ENCODE measurements at places on chromosomes 1 and 21.
A peak's percentile ranks its signal among the peaks of the same experiment; 100 is the strongest.

DNA sequence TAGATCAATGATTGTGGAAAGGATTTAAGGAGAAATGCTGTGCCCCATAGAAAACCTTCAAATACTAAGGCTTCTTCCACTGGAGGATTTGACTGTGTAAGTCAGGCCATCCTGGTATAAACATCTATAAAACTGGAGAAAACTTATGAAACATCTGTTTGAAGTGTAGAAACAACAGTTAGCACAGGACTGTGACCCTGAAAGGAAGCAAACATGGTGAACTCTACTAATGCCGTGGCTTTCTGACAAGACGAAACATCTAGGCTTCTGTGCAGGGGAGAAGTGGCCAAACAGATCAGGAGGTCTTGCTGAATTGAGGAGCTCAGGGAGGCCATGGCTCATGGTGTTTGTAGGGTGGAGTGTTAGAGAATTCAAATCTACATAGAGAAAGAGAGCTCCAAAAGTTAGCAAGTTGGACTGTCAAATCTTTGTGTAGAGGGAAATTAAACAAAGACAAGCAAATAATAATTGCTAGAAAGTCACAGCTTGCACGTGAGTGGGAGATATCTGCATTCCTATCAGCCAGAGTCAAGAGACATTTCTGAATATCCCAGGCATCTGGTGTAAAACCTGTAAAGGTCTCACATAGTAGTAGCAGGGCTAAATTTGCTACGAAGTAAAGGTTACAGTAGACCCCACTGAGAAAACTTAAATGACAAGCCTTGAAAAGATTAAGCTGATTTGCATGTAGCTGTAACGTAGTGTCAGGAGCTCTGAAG is 566.8 kb upstream of the B3GALT2 start:
- DNase-seq, result no peak

- DNase-seq, result no peak
Measured at GRCh38 chr1:163084330-163084729, 15.2 kb downstream of the RGS4 start.

- no peak for DNase-seq
Measured at GRCh38 chr21:34074283-34075090, 1.1 kb downstream of the MRPS6 start.

DNA sequence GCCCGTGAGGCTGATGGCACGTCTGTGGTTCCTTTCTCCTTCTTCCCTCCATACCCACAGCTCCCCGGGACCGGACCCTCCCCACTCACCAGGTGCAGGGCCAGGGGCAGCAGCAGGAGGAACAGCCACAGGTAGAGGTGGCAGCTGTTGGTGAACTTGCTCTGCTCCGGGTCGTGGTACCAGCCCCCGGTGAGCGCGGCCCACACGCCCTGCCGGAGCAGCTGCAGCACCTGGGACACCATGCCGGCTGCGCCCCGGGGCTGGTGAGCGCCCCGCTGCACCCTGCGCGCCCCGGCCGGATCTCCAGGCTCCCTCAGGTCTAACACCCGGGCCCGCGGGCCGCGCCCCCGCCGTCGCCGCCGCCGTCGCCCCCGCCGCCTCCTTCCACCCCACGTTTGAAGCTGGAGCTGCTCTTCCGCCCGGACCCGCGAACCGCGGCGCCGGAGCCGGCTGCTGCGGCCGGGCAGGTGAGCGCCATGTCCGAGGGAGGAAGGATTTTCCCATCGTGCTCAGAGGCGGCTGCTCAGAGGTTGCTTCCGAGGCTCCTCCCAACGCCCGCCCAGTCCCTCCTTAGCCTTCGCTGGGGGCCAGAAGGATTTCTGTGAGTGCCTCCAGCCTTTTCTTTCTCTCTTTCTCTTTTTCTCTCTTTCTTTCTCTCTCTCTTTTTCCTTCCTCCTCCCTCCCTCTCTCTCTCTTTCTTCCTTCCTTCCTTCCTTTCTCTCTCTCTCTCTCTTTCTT is at the start of gene PCNX2:
Gene PCNX2, minus strand, starts transcription at position 489 of the 738 bp plus-strand sequence. Its CDS starts 247 bp downstream, at position 242.
- DNase-seq, result peak; percentile 64

DNA sequence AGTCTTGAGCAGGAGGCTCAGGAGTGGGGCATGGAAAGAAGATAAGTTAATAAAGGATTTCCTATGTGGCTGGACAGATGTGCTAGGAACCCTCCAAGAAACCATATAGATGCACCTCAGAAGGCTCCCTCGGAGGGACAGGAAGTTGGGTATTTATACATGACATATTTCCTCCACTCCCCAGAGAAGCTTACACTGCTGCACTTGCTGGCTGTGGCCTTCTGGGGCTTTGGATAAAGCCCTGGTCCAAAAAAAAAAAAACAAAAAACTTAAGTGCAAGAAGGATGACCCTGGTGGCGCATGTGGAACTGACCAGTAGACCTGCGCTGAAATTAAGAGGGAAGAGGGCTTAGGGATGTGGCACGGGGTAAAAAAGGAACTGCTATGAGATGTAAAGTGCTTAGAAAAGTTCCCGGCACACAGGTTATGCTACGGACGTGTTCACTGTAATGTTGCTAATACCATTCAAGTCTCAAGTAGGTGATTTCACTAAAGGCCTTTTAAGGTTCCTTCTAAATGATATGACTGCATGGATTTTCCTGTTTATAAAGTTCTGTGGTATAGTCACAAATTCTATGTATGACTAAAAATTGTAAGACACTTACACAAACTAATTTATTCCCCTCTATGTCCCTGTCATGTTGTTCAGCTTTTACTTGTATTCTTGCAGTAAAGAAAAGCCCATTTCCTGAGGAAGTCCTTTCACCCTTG is 253.6 kb downstream of the HMCN1 start:
- no peak for DNase-seq

DNA sequence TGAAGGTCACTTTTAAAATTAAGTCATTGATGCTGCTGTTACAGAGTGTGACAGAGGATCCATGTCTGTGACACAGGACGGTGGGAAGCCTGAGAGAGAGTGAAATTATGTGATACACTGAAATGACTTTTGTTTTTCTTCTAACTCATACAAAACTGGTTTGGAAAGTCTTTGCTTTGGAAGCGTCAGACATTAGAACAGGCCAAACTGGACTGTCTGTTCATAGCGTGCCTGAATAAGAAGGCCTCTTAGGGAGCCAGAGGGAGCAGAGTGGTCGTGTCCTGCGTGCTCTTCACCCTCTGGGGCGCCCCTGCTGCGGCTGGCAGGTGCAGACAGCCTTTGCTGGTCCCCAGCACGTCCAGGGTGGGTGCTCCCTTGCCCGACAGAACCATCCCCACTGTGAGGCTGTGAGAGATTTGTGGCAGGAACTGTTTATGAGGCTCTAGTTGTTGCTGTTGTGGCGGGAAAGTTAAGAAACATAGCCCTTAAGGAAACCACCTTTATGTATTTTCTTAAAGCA is 19.7 kb upstream of the PGD start:
- no peak for DNase-seq

- DNase-seq, result no peak
Measured at GRCh38 chr21:28938726-28939125, 54.0 kb downstream of the LTN1 start.

GRCh38 chr1:199161766-199162303 is 523.0 kb downstream of the PTPRC start:
- DNase-seq, result no peak

DNA sequence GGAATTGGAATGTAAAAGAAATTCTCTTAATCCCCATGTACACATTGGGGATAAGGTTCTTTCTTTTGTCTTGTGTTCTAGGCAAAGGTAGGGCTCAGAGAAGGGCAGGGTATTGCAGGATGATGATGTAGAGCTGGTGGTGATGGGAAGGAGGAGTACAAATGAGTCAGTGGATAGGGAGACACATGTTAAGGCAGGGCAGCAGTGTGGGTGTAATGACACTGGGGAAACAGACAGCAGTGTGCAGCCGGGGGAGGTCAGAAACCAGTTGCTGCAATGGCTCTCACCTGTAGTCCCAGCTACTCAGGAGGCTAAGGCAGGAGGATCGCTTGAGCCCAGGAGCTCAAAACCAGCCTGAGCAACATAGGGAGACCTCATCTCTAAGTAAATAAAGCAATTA is 5.1 kb downstream of the NLRP3 start:
- DNase-seq, result peak; percentile 23

DNA sequence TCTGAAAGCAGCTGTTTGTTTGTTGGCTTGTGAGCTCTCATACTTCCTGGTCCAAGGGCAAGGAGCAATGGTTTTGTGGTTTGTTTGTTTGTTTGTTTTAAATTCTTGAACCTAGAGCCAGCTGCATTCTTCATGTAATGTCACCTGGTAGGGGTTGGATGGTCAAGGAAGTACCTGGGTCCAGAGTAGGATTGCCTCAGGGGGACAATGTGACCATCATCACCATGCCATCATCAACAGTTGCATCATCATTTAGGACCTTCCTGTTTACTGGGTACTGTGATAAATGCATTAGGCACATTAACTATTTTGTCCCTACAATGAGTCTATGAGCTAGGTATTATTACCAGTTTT is 14.7 kb upstream of the MYOG start:
- DNase-seq, result no peak

DNA sequence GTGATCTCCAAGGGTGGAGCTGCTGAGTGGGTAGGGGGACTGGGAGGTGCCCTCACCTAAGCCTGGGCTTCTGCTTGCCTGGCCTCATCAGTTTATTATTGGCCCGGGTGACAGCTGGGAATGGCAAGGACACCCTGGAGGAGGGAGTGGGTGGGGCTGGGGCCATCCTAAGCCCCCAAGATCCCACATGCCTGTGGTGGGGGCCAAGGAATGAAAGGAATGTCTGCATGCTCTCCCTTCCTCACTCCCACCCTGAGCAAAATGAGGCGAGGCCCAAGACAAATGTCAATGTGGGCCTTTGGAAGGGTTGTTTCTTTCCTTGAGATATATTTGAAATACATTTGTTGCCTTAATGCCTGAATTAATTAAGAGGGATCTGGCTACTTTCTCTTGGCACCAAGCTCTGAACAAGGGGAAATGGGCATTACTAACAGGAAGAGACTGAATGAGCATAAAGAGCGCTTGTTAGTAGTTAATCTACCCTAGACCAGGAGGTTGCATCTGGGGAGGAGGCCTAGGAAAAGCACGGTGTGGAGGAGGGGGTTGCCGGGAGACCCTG is 19.7 kb upstream of the CHI3L1 start:
- DNase-seq, result no peak

GRCh38 chr1:66503841-66504470 is 30.0 kb upstream of the SGIP1 start:
- DNase-seq, result peak; percentile 32

DNA sequence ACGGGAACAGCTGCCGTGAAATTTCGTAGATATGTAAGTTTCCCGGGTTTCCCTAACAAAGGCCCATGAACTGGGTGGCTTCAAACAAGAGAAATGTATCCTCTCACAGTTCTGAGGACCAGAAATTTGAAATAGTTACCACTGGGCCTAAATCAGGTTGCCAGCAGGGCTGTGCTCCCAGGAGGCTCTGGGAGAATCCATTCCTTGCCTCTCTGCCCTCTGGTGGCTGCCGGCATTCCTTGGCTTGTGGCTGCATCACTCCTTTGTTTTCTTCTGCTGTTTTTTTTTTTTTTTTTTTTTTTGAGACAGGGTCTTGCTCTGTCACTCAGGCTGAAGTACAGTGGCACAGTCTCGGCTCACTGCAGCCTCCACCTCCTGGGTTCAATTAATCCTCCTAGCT is 23.7 kb downstream of the UMODL1 start:
- DNase-seq, result no peak

- DNase-seq, result no peak
Measured at GRCh38 chr21:42581993-42582786, 68.5 kb downstream of the SLC37A1 start.

- no peak for DNase-seq
Measured at GRCh38 chr1:171488190-171488929, 3.0 kb downstream of the PRRC2C start.

DNA sequence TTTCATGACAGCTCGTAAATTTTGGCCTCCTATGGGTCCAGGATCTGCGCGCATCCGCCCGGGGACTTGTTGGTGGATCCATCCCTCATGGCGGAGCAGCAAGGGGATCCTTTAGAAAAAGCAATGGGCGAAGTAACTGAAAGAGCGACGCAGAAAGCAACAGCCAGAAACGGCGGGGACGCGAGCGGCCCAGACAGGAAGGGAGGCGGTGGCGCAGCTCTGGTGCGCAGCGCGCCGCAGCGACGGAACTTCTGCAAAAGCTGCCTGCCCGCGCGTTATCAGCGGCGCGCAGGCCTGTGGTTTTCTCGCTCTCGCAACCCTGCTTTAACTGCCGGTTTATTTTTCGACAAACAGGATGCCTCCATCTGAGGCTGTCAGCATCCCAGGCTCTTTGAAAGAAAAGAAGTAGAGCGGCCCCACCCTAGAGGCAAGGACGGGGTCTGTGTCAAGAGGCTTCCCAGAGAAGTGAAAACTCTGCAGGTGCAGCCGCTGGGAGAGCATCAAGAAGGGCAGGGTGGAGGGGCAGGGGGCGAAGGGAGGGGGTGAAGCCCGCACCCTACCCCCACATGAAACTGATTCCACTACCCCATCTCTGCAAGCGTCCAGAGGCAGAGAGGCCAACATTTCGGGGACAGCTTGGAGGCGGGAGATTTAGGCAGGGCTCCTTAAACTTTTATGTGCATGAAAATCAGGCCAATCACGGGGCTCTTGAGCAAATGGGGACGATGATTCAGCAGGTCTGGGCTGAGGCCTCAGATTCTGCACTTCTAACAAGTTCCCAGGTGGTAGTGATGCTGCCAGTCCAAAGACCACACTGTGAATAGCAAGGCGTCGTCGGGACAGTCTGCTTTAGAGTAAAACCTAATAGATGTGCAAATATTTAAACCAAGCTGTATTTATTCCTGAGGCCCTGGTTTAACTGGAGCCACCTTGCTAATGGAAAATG is 22.2 kb downstream of the RUNX1 start:
- no peak for DNase-seq

DNA sequence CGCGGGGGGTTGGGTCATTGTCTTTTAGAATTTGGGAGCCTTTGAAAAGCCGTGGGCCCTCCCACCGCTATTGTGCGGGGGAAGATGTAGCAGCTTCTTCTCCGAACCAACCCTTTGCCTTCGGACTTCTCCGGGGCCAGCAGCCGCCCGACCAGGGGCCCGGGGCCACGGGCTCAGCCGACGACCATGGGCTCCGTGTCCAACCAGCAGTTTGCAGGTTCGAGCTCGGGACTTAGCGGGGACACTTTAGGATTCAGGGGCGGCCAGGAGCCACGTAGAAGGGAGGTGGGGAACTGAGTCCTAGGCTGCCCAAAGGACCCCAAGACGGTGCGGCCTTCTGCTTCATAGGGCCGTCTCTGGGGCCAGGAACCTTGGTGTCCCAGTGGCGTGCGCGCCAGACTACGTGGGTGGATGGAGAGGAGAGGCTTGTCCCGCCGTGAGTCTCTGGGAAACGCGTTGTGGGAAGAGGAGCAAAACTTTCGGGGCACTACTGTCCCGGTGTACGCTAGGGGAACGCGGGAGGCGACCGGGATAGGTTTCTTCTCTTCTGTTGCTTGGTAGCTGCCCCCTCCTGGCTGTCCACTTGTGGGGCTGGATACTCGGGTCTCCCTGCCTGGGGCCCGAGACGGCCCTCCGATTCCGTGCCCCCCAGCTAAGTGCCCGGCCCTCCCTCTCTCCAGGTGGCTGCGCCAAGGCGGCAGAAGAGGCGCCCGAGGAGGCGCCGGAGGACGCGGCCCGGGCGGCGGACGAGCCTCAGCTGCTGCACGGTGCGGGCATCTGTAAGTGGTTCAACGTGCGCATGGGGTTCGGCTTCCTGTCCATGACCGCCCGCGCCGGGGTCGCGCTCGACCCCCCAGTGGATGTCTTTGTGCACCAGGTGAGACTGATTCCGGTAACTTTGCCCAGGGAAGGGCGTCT is at the start of gene LIN28A:
Gene LIN28A, plus strand, starts transcription at position 112 of the 918 bp plus-strand sequence. Its CDS starts 75 bp downstream, at position 187.
- no peak for DNase-seq
